Caco-2 (cell line): ENCODE measurements at places on chromosomes 12 and 14. TPM values are rescaled to one million over a fixed set of nuclear protein-coding genes. Genes with fewer than 3 reads are reported as not detected.

The MYF6 gene
- total RNA-seq, result not detected in 2 replicates

The GPR162 gene
- 0.81 and 1.2 TPM in 2 replicates for total RNA-seq

The C12orf54 gene
- total RNA-seq, result not detected in 2 replicates

The MIP gene
- total RNA-seq, result not detected in 2 replicates

The ADCK1 gene
- total RNA-seq, result 8.8 and 9.7 TPM in 2 replicates

The DNAH10 gene
- 0.16 and 0.45 TPM in 2 replicates for total RNA-seq

The CLEC4C gene
- not detected in 2 replicates for total RNA-seq

The PPP4R4 gene
- total RNA-seq, result 0.20 and 0.21 TPM in 2 replicates

The SLC7A7 gene
- 380 and 443 TPM in 2 replicates for total RNA-seq

DNA sequence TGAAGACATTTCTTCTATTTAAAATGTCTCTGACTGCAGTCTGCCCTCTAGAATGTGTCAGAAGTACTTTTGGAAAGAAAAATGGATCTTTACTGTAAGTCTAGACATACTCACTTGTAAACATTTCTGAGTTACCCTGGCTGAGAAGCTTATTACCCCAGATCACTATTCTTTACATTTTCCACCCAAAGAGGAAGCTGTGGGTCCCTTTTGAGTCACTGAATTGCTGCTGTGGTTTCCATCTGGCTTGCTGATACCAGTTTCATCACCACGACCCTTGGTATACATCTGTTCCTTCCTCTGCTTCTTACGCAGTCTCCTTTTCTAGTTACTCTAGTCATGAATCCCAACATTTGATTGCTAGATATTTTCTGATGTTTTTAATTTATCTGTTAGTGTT is 20.2 kb upstream of the CLEC4D start:
- no peak for DNase-seq

DNA sequence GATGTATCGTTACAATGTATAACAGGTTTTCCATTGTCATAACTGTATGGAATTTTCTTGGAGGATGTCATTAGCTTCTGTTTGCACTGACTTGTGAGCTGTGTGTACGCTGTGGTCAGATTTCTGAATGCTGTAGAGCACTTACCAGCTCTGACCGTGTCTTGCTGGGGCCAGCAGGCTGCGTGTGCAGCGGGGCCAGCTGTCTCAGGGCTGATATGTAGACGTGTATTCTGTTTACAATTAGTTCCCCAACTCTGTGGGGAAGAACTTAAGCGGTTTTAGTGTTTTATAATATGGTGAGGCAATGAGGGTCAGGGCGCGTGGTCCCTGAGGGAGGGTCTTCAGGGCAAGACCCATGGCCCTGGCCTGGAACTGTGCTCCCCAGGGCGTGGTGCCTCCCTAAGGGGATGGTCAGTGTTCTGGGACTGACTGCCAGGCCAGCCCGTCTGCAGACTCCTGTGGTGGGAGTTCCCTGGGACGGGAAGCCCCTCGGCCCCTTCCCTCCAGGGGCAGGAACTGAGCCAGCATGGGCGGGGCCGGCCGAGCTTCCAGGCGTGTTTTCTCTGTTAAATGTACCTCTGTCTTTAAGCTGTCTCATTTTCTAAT is 18.7 kb downstream of the XRCC3 start:
- no peak for DNase-seq

DNA sequence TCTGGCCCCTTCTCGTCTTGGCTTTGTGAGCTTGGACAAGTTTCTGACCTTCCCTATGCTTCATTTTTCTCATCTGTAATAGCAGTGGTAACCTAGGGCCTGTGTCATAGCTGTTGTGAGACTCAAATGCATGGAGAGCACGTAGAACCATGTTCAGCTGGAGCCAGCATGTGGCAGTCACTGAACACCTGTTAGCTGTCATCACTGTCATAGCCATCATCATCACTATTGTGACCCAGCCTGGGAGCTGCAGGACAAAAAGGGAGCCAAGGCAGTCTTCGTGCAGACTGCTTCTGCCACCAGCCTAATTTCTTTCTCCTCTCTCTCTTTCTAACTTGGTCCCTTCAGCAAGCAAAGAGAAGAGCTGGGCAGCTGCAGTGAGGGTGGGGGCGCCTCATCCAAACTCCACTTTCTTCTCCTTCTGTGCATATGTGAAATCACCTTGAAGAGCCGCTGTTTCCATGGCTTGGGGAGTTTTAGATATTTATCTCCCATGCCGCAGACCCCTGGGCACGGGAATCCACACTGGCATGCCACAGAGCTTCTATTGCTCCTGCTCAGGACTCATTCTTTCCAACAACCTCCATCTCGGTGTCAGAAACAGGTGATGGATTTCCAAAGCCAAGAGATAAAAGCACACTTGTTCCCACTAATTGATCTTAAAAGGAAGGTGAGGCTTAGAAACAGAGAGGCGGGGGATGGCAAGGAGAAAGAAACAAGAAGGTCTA is 87.0 kb downstream of the SRRM4 start:
- no peak for DNase-seq

GRCh38 chr12:116647813-116648212 is 88.6 kb downstream of the MAP1LC3B2 start:
- DNase-seq, result no peak

GRCh38 chr14:92514844-92515514 is 1.4 kb downstream of the RIN3 start:
- no peak for DNase-seq

DNA sequence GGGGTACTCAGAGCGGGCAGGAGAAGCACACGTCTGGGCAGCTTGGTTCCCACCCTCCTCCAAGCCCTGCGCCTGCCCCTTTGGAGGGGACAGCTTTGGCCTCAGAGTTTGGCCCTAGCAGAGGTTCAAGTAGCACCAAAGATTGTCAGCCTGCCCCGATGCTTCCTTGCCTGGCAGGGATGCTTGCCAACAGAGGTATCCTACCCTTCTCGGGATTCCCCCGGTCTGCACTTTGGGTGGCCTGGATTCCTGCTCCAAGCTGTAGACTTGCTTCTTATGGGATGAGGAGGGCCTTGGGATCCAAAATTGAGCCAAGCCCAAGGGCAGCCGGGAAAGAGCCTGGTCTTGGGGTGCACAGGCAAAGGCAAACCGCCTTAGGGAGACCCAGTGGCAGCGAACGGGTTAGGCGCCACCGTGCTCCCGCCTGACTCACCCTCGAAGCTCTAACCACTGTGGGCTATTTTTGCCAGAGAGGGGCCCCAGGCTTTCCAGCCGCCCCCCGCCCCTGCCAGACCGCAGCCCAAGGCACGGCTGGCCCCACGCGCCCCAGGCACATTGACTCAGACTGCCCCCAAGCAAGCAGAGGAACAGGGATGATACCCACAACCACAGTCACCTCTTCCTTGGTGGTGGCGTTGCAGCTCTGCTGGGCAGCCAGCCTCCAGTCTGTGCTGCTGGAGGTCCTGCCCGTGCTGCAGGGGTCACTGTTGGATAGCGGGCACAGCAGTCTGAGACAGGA is 847 bp upstream of the WNT10B start:
- no peak for DNase-seq

- no peak for DNase-seq
Measured at GRCh38 chr14:55136885-55137786, 8.1 kb downstream of the LGALS3 start.

DNA sequence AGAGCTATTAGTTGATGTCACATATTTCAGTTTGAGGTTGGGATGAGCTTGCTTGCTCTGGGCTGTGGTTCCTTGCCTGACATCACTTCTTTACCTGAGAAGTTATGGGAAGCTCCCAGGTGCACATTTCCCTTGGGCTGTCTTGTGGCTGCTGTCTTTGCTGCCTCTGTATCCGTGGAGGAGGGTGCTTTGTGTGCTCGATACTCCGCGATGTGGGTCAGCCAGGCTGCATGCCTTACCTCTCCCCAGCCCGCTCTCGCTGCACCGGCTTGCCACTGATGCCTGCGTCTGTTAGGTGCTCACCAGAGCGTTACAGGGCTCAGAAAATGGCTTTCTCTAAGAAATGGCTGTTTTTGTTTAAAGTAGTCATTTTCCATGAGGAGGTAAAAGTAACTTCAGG is 19.6 kb downstream of the PELI2 start:
- DNase-seq, result no peak

- no peak for DNase-seq
Measured at GRCh38 chr14:52922656-52923055, 28.2 kb downstream of the FERMT2 start.

DNA sequence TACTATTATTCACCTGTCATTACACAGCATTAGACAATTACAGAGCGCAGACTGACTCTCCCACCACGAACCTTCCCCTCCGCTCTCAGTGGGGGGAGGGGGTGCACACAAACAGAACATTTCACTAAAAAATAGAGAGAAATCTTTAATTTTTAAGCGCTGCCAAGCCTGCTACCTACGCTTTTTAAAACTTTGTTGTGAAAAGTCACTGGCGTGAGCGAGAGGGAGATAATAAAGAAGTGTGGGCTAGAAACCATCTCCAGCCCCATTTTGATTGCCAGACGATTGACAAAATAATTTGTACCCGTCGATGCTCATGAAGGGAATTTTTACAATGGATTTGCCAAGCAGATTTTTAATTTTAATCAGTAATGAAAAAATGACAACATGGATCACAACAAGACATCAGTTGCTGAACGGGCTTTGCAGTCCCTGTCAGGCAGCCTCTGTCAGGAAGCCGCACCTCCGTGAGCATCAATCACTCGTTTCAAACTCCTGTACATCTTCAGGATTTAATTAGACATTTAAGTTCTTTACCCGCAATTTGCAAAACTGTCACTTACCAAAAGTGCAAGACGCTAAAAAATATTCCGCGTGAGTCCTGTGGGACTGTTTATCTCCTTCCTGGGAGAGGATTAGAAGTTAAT is 209.1 kb downstream of the BCL11B start:
- no peak for DNase-seq

GRCh38 chr14:99803106-99803775 is 10.0 kb downstream of the EML1 start:
- DNase-seq, result no peak

GRCh38 chr12:81359736-81360135 is 281.9 kb downstream of the ACSS3 start:
- no peak for DNase-seq

DNA sequence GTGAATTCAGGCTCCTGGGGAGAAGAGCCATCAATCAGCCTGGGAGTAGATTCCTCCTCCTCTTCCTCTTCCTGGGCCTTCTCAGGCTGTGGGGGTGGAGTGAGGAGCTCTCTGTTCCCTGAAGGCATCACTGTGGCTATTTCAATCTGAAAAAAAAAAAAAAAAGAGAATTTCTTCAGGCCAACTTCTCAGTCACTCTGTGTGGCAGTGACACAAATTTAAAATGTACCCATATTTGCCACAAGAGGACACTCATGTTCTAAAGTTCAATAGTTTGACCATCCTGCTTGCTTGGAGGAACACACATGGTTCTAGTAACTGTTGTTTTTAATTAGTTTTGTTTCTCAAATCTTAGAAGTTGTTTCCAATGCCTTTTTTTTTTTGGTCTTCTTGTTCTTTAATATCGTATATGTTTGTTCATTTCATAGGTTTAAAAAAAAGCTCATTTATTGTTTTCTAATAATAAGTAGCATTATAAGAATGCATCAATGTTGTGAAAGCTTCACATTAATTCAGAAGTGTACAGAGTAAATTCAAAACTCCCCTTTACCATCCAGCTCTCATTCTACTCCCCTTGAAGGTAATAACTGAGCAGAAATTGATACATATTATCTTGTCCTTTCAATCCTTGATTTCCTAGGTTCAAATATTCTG is 23.3 kb upstream of the CCER1 start:
- peak; percentile 39 for DNase-seq

DNA sequence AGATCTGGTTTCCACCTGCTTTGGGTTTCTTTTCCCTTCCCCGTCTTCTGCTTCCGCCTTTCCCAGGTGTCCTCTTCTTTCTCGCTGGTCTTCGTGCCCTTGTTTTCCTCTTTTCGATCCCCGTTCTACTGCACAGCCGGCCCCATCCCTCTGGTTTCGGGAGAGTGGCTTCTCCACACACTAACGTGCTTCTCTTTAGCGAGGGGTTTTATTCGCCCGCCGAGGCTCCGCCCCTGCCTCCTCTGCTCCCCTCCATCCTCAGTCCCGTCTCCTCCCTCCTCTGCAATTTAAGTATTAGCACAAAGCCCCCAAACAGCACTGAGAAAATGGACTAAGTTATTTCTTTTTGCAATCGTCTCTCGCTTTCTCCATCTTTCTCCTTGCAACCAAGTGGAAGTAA is at the start of gene SLC7A8:
Gene SLC7A8 (minus strand): TSS at position 182 of the 400 bp plus-strand sequence. CDS start 746 bp downstream, outside the sequence.
- DNase-seq, result peak; percentile 58

GRCh38 chr12:96132819-96133218 is 61.4 kb upstream of the ELK3 start:
- peak; percentile 55 for DNase-seq

- DNase-seq, result no peak
Measured at GRCh38 chr12:129028844-129029243, 175.6 kb downstream of the GLT1D1 start.

DNA sequence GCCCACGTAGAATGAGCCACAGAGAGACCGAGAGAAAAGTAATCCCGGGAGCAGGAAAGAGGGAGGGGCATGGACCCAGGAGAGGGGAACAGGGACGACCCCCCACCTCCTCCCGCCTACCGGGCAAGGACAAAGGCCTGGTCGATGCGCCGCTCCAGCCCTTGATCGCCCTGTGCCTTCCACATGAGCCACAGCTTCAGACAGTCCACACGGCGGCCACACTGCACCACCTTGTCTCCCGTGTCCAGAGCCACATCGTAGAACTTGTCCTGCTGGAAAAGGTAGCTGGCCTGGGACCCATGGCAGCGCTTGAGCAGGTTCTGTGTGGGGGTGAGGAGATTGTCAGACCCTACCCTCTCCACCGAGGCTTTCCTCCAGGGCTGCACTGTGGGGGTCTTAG is 20.5 kb upstream of the ZNF740 start:
- DNase-seq, result no peak

DNA sequence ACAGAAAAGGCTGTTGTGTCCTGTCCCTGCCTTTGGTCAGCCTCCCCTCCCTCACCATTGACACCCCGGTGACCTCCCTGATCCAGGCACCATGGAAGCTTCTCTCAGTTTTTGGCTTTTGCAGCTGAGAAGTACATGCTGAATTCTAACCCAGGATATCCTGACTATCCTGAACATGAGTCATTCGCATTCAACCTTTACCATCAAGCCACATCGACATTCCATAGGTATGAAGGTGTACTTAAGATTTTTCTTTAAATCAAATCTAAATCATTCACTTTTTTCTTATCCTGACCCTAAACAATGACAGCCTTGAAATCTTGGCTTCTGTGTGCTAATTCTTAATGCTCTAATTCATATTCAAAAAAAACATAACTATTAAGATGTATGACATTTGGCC is 8.7 kb upstream of the KRT78 start:
- no peak for DNase-seq

GRCh38 chr14:72788972-72789728 is 104.8 kb downstream of the DPF3 start:
- peak; percentile 9 for DNase-seq

- DNase-seq, result no peak
Measured at GRCh38 chr12:20351406-20351805, 16.9 kb upstream of the PDE3A start.

GRCh38 chr12:49936925-49937324 is 13.6 kb upstream of the AQP2 start:
- DNase-seq, result no peak

DNA sequence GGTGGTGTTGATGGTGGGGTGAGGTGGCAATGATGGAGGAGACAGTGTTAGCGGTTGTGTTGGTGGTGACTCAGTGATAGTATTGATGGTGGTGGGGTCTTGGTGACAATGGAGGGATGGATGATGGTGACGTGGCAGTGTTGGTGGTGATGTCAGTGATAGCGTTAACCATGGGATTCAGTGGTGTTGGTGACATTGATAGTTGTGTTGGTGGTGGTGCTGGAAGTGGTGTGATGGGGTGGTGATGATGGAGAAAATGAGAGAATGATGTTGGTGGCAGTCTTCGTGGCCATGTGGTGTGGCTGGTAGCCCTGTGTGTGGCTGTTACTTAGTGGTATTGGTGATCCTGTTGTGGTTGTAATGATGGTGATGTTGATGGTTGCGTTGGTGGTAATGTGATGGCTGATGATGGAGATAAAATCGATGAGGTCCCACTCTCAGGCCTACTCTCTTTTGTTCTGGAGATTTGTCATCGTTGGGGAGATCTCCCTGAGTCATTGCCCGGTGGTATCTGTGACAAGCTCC is 2.6 kb downstream of the DTX1 start:
- no peak for DNase-seq
